ENCODE measurements at places on chromosomes 12 and 14.

DNA sequence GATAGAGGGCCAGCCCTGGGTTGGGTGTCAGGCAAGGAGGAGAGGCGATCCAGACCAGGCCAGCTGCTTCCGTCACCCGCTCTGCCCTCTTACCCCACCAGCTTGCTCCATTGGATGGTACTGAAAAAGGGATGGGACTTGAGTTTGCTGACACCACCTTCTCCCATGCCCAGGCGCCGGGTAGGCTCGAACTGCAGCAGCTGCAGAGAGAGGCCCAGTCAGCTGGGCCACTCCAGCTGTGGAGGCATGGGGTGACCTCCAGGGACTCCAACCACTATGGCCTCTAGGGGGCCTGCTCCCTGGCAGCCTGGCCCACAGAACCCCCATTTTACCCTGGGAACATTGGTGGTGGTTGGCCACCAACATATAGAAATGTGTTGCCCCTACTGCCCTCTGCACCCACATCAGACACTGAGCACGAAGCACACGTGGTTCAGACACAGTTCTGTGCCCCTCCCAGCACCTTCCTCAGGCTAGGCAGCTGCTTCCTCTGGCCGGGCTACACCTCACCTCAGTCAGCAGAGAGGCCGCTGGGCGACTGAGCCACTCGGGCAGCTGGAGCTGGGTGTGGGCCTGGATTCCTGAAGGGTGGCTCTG lies 16.0 kb downstream of the RPS6KL1 start:
- DNase-seq: no peak

- DNase-seq: no peak
Measured at GRCh38 chr12:48967991-48968390, 3.5 kb downstream of the WNT10B start.

DNA sequence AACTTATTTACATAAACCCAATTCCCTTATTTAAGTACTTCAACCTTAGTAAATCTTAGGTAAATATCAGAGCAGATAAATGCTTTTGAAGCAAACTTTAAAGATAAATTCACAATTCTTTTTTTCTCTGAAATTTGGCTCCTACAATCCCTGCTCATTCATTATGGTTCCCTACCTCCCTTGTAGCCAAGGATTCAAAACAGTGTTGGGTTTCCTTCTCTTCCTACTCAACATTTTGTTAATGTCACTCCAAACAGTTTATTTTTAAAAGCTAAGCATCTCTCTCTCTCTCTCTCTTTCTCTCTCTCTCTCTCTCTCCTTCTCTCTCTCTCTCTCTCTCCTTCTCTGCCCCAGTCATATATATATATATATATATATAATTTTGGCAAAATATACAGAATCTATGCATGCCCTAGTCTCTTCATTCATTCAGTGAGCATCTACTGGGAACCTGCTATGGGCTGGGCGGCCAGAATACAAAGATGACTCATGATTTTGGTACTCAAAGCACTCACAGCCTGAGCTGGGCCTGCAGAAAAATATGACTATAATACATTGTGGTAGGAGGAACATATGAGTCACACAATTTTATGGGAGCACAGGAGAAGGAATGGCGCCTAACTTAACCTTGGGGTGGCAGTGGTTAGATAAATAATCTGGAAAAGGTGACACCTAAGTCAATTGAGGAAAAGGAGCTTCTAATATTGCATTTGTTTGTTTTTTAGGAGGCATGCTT lies 123.7 kb upstream of the DHRS4 start:
- no peak for DNase-seq

- no peak for DNase-seq
Measured at GRCh38 chr12:2457933-2458414, 336.8 kb upstream of the FKBP4 start.

DNA sequence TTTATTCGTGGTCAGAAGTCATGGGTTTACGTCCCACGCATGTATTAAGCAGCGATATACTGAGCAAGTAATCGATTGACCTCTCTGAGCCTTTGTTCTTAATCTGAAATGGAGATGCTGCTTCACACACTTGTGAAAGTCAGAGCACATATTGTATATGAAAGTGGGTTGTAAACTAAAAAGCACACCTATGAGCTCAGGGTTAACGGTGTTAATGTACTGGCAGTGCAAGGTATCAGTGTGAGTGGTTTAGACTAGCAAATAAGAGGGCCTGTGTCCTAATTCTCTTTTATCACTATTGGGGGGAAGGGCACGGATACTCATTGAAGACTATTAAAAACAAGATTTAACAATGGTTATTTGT lies 676 bp downstream of the MRPL42 start:
- DNase-seq: no peak

All from activated naive CD4-positive, alpha-beta T cell treated with Interleukin-2 at 50 U/mL for 16 hours (primary cell).